Cardiac muscle cell (in vitro differentiated cells and primary cell): ENCODE measurements at places on chromosomes 1 and 21. TPM values are rescaled to one million over a fixed set of nuclear protein-coding genes. Genes with fewer than 3 reads are reported as not detected.

- peak; percentile 88 for DNase-seq
Observed at GRCh38 chr1:111481387-111482221, 7.8 kb downstream of the C1orf162 start.

GRCh38 chr1:103584537-103584936 is 13.1 kb downstream of the AMY2B start:
- DNase-seq, result no peak

DNA sequence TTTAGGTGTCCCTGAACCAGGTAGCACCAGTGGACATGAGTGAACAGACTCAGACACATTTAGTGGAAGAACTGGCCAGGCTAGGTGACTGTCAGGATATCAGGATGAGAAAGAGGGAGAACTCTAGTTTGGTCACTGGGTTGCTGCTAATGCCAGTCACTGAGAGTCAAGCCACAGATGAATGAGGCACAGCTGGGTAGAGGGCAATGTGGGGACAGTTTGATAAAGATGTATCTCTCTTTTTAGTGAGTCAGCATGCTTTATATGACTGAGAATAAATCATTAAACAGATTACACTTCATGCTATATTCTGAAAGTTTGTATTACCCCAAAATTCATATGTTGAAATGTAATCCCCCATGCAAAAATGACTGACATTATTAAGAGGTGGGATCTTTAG is 87.1 kb downstream of the SELENOF start:
- no peak for DNase-seq

DNA sequence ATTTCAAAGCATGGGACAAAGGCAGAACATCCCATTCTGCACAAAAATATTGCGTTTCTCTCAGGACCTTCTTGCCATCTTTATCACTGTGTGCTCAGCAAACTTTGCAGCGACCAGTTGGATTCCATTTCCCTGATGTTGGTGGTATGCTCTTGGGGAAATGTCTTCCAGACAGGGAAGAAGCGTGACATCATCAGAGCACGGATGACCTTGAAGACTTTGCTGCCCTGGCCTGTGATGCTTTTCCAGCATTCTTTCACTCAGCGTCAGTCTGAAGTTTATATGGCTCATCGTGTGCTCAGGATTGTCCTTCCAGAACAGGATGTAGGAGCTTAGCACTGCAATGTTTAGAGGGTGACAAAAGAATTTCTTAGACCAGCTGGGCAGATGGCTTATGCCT is 131.4 kb upstream of the F3 start:
- DNase-seq, result no peak

The KRTAP21-2 gene
- polyA plus RNA-seq, result not detected in 2 replicates

The C1orf74 gene
- 2.9 and 4.4 TPM in 2 replicates for polyA plus RNA-seq

DNA sequence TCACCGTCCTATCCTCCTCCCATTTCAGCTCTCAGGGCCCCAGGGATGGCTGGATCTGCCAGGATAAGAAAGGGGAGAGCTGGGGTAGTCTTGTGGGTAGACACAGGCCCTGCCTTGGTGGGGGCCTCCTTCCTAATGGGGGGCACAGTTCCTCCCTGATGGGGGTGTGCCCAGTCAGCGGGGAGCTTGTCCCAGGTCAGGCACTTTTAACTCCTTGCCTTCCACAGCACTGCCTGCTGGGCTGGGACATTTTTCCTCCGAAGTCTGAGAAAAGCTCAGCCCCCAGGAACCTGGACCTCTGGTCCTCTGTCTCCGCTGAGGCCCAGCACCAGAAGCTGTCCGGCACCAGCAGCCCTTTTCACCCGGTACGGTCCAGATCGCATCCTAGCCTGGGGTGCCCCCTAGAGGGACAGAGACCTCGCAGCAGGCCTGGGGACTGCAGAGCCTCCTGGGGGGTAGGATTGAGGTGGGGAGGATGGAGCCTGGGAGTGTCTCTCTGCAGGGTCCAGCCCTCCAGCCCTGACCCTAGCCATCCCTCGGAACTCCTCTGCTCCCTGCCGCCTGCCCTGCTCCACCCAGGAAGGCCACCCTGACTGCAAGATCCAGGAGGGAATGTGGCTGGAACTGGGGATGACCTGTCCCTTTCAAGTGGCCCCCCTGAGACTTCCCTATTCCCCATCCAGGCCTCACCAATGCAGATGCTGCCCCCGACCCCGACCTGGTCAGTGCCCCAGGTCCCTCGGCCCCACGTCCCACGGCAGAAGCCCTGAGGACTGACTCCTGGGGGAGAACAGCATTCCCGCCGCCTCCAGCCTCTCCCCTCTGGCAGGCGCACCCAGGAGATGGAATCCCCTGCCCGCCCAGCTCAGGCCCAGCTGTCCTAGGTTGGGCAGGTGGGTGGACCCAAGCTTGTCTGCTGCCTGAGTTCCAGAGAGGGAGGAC is 12.0 kb downstream of the MIIP start:
- DNase-seq, result peak; percentile 51

GRCh38 chr1:236206548-236206947 is 64.2 kb downstream of the GPR137B start:
- peak; percentile 39 for DNase-seq

DNA sequence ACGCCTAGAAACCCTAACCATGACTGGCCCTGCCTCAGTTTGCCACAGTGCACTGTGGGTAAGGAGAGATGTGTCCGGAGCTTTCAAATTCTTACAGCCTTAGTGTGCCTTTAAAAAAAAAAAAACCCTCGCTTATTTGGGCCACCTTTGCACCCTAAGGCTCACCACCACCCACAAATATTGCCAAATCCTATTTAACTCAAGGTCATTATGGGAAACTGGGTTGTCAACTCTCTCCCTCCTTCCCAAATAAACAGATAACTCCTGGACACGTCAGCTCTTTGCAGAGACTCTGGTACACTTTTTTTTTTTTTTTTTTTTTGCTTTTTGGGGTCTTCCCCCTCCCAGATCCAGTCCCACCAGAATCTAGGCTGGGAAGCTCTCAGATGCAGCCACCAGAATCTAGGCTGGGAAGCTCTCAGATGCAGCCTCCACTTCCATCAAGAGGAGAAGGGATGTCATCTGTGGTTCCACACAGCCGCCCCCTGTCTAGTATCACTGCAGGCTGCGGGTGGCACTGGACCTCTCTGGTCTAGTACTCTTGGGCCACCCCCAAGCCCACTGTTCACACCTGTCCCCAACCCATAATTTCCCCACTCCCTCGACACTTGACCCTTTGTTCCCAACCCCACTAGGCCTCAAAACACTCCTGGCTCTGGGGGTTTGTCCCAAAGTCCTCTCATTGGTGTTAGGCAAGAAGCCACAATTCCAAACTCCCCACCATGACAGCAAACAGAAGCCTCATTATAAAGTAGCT is 3.4 kb downstream of the DHRS3 start:
- DNase-seq, result no peak

- no peak for DNase-seq
Observed at GRCh38 chr1:73859227-73859626, 338.7 kb downstream of the LRRIQ3 start.

GRCh38 chr1:65264197-65264929 is 45.0 kb upstream of the DNAJC6 start:
- DNase-seq, result peak; percentile 62

The ST6GALNAC3 gene
- polyA plus RNA-seq, result 8.6 and 14.8 TPM in 2 replicates

The ADGRB2 gene
- 95.0 and 109 TPM in 2 replicates for polyA plus RNA-seq

- no peak for DNase-seq
Observed at GRCh38 chr1:85047472-85048295, 616 bp downstream of the MCOLN3 start.

DNA sequence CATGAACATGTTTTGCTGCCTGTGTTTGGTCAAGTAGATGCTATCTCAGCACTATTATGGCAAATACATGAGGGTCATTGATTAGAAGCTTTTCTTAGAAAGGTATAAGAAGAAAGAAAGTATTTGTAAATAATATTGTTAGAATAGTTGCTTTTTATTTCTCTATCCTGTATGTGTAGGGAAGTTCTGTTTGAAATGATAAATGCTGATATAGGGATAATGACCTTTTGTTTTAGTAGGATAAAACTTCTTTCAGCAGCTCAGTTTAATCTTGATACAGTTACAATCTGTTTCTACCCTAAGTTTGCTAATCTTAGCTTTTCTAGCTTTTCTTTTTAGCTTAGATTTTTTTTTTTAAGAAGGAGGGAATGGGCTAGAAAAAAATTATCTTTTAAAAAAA is 63.3 kb downstream of the USP25 start:
- DNase-seq, result no peak

The SLC44A5 gene
- 6.9 and 7.9 TPM in 2 replicates for polyA plus RNA-seq

The CFAP141 gene
- not detected in 2 replicates for polyA plus RNA-seq

The IL22RA1 gene
- polyA plus RNA-seq, result not detected in 2 replicates

The ELAVL4 gene
- polyA plus RNA-seq, result 0.41 TPM in 1 of 2 replicates, not detected in the other

GRCh38 chr1:39266269-39266668 is 61.8 kb downstream of the MACF1 start:
- peak; percentile 32 for DNase-seq

DNA sequence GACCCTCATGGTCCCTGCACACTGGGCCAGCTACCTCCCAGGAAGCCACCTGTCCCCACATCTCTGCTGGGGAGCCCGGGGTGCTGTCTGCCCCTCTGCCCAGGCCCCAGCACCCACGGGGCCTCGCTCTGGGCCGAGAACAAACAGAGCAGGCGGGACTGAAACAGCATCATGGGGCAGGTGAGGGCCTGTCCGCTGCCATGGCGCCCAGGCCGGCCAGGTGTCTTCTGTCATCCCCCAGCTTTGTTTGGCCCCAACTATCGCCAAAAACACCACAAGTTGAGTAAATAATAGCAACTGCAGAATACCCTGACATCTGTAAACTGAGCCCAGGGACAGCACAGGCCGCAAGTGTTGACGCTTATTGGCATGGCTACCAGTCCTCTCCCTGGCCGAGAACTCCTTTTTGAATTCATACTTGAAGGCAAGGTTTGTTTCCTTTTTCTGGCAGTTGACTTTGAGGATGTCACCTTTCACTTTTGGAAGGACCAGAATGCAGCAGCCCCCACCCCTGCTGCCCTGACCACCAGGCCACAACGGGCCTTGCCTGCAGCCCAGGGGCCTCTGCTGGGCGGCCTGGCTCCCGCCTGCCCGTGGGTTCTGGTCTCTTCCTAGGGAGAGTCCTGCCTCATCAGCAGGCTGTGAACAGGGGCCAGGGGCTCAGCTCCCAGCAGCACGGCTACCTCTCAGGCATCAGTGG is 152.7 kb downstream of the CASZ1 start:
- DNase-seq, result no peak

DNA sequence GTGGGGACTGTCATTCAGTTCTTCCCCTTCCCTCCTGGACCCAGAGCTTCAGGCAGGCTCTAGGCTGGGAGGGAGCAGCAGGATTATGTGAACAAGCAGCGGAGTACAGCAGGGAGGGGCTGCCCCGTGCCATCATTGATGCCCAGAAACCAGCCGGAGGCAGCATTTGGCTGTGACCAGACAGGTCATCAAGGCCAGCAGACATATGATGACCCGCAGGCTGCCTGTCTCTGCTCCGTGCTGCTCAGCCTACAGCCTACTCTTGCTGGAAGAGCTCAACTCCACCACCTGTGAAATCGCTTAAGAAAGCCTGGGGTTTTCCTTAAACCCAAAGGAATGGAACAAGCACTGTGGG is 4.9 kb downstream of the KLHL21 start:
- DNase-seq, result no peak

DNA sequence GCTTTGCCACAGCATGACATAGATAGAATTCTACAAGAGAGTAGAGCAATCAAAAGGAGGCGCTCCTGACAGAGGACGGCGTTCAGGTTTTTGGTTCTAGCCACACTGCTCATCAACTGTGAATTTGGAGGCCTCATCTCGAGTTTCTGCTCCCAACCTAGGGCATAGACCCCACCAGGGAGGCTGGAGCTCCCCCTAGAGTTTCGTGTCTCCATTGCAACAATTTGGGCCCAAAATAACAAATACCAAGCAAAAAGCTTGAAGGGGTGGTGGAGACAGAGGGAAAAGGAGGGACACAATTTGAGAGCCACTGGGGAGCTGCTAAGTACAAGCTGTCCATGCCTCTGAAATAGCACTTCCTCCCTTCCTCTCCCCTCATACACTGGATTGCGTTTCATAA is 297.0 kb downstream of the GPATCH2 start:
- DNase-seq, result peak; percentile 49

GRCh38 chr1:52358851-52359497 is 7.0 kb downstream of the CC2D1B start:
- DNase-seq, result no peak

GRCh38 chr1:235059221-235059620 is 69.4 kb downstream of the TOMM20 start:
- DNase-seq, result no peak

DNA sequence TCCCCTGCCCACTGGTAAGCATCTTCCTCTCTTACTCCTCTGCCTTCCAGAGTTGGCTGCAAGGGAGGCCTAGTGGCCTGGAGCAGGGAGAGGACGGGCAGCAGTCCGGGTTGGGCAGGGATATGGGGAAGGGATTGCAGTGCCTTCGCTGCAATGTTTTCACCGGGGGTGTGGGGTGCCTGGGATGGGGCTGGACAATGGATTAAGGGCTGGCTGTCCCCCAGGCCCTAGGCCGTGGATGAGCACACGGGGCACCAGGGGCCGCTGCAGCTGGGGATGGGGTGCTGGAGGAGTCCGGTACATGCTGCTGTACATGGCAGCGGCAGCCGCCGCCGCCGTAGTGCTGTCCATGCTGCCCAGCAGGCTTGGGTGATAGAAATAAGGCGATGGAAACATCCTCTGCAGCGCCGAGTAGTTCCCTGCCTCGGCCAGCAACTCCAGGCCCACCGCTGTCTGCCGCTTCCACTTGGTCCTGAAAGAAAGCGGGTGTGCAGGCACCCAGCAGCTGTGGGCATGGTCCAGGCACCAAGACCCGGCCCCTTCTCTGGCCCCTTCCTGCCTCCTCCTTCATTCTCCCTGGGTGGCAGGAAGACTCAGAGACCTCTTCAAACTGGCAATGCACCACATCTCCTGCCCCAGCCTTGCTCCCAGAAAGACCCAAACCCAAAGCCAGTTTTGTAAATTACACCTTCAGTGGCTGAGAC is 4.8 kb downstream of the BARHL2 start:
- DNase-seq, result no peak

DNA sequence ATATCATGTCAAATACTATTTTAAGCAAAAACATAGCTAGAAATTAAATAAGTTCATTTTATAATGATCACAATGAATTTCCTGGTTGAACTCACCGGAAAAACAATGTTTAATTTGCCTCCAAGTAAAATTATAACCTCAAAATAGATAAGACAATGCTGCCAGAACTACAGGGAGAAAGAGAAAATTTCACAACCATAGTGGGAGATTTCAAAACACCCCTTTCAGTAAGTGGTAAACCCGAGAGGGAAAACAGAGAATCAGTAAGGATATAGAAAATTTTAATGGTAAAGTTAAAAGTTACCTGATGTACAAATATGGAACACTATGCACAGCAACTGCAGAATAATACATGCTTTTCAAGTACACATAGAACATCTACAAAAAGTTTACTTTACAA is 43.2 kb upstream of the PLA2G4A start:
- DNase-seq, result peak; percentile 84

DNA sequence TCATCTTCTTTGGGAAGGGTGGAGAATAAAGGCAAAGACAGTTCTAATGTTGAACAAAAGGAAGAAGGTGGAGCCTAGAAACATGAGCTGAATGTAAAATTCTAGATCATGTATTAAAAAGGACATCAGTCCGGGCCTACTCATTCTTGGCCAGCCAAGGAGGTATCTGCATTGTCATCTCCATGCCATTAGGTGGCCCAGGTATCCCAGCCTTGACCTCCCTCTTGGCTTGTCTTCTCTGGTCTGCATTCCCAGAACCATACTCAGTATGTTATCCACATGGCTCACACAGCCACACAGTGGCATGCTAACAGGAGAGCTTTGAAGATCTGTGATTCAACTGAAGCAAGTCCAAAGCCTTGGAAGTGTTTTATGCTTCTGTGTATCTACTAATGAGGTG is 369.8 kb upstream of the KAZN start:
- DNase-seq, result no peak
